Stimulated activated CD8-positive, alpha-beta memory T cell treated with anti-CD3 and anti-CD28 coated beads, Interleukin-4, amount 100 ng/mL, for 1 hour (primary cell): ENCODE measurements at places on chromosomes 3 and 15.

- no peak for DNase-seq
These were observed 104.2 kb upstream of the PFN2 start for GRCh38 chr3:150074697-150075416.

DNA sequence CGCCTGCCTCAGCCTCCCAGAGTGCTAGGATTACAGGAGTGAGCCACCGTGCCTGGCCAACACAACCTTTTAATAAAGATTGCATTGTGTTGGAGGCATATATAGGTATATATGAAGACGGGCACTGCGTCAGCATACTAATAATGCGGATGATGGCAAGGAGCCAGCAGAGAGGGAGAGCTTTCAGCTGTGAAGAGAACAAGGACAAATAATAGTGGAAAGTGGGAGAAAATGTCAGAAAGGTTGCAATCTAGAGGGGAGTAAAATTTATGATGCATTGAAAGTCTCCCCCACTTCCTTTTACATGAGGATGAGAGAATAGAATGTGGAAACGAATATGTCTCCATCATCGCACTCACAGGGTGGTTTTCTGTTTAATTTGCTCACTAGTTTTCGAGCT lies 170.5 kb upstream of the TBL1XR1 start:
- no peak for DNase-seq

GRCh38 chr15:29686445-29687203 lies 135.6 kb downstream of the TJP1 start:
- DNase-seq = no peak

DNA sequence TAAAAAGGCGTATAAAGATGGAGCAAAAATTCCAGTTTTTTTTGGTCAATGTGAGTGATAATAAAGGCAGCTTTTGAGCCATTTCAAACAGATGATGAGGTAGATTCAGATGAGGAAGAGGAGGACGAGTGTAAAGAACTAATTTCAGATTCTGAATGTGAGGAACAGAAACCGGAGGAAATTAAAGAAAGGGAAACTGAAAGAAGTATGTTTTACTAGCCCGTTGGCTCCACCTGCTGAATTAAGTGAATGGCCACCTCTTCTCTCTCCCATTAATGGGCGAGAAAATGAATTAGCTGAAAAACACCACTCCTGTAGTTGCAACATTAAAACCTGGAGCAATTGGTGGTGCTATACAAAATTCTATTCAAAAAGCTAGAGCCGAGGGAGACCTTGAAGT lies 55.4 kb downstream of the CYP19A1 start:
- DNase-seq = no peak

DNA sequence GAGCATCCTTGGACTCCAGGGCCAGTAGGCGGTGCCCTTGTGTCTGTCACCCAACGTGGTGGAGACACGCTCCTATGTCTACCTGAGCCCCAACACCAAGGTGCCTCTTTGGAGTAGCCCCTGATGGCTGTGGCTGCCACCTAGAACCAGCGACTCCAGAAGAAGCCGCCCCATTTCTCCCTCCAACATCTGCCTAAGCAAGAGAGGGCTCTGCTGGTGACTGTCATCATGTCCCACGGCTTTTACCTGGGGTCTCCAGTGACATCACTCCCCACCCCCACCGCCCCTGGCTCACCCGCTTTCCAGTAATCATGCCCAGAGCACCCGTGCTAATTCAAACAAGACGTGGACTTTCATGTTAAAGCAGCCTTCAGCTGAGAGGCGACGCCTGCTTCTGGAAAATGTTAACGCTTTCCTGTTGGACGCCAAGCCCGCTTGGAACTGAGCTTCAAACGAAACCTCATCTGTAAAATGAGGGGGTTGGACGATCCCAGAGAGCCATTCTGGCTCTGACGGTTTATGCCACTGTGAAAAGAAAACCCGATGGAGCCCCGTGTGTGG lies 57.0 kb downstream of the ISG20 start:
- DNase-seq = no peak

DNA sequence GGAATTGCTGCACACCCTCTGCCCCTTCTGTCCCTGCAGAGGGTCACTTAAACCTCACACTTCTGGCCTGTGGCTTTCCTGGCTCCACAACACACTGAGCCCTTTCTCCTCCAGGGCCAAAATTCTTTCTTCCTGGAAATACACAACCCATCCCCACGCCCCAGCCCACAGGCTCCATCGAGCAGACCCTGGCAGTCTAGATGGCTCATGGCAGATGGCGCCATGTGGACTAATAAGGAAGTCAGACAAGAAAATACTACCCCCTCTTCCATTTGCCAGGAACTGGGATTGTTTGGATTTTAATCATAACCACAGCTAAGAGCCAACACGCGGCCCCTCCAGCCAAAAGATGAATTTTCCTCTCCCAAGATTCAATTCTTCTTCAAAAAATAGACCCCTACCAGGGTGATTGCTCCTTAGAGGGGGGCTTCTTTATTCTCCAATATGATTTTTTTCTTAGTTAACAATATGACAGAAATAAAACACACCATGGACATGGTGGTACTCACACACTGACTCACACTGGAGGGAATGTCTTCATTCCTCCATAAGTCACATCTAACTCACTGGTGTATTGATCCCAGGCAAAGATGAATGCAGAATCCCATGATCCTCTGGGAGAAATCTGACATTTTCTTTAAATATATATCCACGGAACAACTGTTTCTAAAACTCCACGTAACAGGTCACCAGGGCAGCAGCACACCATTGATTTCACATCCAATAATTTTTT lies 111.5 kb downstream of the NTRK3 start:
- DNase-seq = no peak

- no peak for DNase-seq
These were observed 990 bp downstream of the ITIH4 start for GRCh38 chr3:52829482-52829881.

DNA sequence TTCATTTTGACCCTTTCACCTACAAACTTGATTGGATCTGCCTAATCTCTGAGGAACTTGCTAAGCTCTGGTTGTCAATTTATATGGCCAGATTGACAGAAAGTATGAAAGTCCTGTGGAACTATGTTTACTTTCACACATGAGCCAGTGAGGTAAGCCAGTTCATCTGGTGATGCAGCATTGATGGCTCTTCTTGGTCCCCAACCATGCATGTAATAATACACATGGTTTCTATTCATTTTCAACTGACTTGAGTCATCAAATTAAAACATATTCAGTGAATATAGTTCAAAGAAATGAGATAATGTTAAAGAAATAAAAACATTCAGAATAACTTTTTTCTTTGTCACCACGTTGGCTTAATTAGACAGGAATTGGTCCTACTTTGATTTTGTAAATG lies 336.1 kb upstream of the THBS1 start:
- no peak for DNase-seq

DNA sequence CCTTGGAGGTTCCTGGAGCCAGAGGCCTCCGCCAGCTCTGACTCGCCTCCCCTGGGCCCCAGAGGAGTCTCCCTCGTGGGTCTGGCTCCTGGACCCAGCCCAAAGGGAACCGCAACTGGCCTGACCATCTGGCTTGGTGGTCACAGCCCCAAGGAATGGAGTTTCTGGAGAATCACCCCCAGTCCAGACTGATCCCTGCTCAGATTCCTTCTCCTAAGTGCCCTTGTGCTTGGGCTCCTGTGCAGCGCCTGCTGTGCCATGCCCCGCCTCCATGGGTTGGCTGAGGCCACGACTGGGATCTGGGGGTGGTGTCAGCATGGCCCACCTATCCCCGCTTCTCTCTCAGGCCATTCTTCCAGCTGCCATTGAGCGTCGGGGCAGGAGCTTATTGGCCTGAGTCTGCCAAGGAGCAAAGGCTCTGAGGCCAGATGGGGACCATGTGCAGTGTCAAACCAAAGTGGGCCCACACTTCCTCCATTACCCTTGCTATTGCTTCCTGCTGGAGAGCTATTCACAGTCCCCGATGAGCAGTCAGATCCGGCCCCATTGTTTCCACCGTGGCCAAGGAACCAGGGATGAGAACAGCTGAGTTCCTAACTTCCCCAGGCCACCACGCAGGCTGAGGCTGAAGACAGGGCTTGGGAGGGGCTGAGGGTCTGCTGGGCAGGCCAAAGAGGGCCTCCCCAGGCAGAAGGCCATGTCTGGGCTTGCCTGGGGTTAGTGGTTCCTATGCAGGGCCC lies 19.0 kb downstream of the CSPG4 start:
- DNase-seq = no peak

- no peak for DNase-seq
These were observed 12.5 kb downstream of the STOML1 start for GRCh38 chr15:73979636-73980035.

- no peak for DNase-seq
These were observed 3.9 kb downstream of the MAPKAPK3 start for GRCh38 chr3:50620820-50621219.

DNA sequence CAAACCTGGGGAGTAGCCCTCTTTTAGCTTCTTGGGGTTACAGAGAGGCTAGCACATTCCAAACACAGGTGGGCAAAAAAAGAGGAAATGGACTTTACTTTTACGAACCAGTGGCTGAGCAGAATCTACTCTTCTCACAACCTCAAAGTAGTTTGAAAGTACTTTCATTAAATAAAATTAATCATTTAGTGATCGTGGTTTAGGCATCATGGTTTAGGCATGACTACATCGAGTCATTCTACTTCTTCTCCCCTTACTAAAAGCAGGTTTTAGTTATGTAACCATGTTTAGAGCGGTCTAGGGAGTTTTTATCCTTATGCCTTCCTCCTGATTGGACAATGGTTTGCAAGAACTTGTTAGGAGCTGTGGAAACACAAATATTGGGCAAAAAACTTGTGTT lies 2.5 kb upstream of the GREM1 start:
- DNase-seq = no peak

DNA sequence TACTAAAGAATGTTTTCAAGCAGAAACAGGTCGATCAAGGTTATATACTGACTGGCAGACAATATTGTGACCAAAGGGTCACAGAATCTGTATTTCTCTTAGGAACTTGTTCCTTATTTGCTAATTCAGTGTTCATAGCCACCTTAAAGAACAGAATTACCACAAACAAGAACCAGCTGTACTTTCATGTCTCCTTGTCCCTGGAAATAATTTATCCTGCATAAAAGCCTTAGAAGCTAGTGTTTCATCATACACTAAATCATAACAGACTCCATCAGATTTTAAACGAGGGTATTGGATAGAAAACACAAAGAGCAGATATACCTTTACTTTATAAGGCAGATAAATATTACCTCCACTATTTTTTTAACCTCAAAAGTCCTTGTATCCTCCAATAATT lies 6.4 kb downstream of the DNAJC19 start:
- no peak for DNase-seq

DNA sequence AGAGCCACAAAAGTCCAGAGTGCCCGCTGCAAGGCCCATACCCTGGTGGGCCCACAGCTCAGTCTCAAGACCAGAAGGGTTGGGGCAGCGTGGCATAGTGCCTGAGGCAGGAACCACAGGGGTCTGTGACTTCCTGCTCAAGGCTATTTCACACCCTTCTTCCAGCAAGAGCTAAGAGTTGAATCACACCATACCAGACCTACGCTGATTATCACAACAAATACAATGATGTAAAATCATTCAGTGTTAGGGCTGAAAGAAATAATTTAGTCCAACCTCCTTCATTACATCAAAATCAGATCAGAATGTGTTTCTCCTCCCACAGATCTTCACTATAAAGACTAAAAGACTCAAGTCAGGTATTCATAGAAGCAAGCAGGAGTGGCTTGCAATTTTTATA lies 27.8 kb upstream of the ST8SIA2 start:
- no peak for DNase-seq

DNA sequence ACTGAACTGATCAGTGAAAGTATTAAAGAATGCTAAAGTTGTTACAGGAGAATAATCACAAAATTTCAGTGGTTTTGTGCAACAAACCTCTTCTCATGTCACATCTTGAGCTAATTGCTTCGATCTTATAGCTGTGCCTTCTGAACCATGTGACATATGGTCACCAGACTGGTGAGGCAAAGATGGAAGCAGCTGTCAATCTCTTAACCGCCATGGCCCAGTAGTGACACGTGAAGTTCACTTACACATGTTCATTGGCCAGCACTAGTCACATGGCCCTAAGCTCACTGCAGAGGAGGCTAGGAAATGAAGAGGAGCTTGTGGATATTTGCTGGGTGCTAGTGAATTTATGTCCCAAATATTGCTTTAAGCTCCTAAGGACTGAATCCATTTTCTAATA lies 32.5 kb downstream of the BOC start:
- no peak for DNase-seq

GRCh38 chr15:82551646-82552247 lies 11.5 kb upstream of the RPS17 start:
- no peak for DNase-seq

- DNase-seq = no peak
These were observed 9.1 kb downstream of the ZFAND6 start for GRCh38 chr15:80068578-80068977.

DNA sequence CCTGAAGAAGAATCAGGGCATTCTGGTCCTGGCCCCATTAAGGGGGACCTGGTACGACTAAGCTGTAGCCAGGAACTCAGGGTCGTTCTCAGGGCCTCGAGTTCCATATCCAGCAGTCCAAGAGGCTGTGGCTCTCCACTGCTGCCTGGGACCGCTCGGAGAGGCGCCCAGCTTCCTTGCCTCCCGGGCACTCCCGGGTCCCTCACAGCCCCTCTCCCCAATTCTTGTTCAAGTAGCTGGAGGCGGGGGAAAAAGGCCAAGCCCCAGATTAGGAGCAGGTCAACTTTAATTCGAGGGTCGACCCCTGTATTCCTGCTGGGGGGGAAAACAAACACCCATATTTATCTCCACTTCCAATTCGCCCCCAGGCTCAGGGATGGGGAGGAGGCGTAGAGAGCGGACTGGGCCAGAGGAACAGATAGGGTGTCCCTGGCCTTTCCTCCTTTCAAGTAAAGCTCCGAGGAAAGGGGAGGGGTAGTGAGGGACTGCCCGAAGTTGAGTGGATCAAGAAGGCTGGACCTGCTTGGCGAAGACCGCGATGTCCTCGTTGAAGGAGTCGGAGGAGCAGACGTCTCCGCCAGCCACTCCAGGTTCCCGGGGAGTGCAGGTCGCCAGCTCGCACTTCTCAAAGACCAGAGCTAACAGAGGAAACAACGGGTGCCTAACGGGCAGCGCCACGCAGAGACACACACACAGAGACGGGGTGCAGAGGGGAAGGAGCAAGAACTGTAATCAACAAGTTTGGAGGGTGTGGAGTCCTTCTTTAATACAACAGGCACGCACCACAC lies 4.4 kb downstream of the MEIS2 start:
- DNase-seq = no peak

DNA sequence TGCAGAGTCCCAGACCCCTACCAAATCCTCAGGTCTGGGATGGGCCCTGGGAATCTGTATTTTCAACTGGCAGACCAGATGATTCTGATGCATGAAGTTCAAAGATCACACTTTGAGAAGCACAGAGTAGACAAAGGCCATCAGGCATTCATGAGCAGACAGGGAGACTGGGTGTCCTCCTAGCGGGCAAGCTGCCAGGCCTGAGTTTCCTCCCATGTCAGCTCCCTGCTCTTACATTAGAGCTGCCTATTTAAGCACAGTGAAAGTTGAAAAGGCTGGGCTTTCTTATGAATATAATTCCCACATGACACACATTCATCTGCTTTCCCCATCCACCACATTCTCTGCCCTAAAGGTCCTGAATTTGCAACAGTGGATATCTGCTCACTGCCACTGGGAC lies 14.0 kb downstream of the CAPN3 start:
- DNase-seq = no peak

- no peak for DNase-seq
These were observed 407.2 kb downstream of the FOXP1 start for GRCh38 chr3:71176366-71176765.

- DNase-seq = no peak
These were observed 35.2 kb downstream of the PYGO1 start for GRCh38 chr15:55552926-55553325.
